Esophagus squamous epithelium (tissue), 5 donors: ENCODE measurements at places on chromosomes 3 and 15. TPM values are rescaled to one million over a fixed set of nuclear protein-coding genes. Genes with fewer than 3 reads are reported as not detected.

The PXYLP1 gene
- 4.6 TPM for total RNA-seq

The TLR9 gene
- not detected for total RNA-seq

The C2CD4B gene
- total RNA-seq = 0.44 TPM

The MESD gene
- 18.7 TPM for total RNA-seq

The ITIH4 gene
- 1.9 TPM for total RNA-seq

The ARPIN gene
- total RNA-seq = 11.7 TPM

The MYEF2 gene
- not detected for total RNA-seq

The PCYT1A gene
- total RNA-seq = 62.9 TPM

The GLDN gene
- 0.31 TPM for total RNA-seq

The SIDT1 gene
- total RNA-seq = 4.3 TPM

The WDR93 gene
- total RNA-seq = not detected

The DET1 gene
- 4.2 TPM for total RNA-seq

The CAMK2N2 gene
- total RNA-seq = not detected

The NANOGP8 gene
- total RNA-seq = 0.95 TPM

The AHSG gene
- total RNA-seq = not detected

The ST3GAL6 gene
- total RNA-seq = 5.3 TPM

The TNFAIP8L3 gene
- total RNA-seq = 11.1 TPM

The SLC22A14 gene
- total RNA-seq = 0.19 TPM

The CCR4 gene
- total RNA-seq = 0.94 TPM

The PRR20G gene
- total RNA-seq = not detected

The GAP43 gene
- total RNA-seq = not detected

The TIMP4 gene
- total RNA-seq = 8.6 TPM

The LTK gene
- total RNA-seq = 0.82 TPM

The SPPL2A gene
- 128 TPM for total RNA-seq

The PARP16 gene
- total RNA-seq = 8.6 TPM

The ADGRG7 gene
- not detected for total RNA-seq

The STRIT1 gene
- total RNA-seq = not detected

The ZNF660 gene
- 0.59 TPM for total RNA-seq

The TRPC1 gene
- 0.91 TPM for total RNA-seq

The STRA6 gene
- total RNA-seq = 1.5 TPM

The CCDC9B gene
- total RNA-seq = 13.0 TPM

The SETMAR gene
- total RNA-seq = 20.6 TPM

The PLSCR4 gene
- 39.1 TPM for total RNA-seq

The FAM107A gene
- 3.9 TPM for total RNA-seq

The LEKR1 gene
- total RNA-seq = 1.1 TPM
